ENCODE measurements at places on chromosomes 11 and 22.
A peak's percentile ranks its signal among the peaks of the same experiment; 100 is the strongest.

GRCh38 chr22:48476577-48476976, 1351.1 kb downstream of the BRD1 start:
- DNase-seq, result no peak

- DNase-seq, result no peak
Observed at GRCh38 chr11:118401880-118402590, 629 bp downstream of the ATP5MG start.

GRCh38 chr11:27355575-27356104, 7.4 kb downstream of the CCDC34 start:
- no peak for DNase-seq

- no peak for DNase-seq
Observed at GRCh38 chr22:24437091-24437490, 9.7 kb downstream of the ADORA2A start.

DNA sequence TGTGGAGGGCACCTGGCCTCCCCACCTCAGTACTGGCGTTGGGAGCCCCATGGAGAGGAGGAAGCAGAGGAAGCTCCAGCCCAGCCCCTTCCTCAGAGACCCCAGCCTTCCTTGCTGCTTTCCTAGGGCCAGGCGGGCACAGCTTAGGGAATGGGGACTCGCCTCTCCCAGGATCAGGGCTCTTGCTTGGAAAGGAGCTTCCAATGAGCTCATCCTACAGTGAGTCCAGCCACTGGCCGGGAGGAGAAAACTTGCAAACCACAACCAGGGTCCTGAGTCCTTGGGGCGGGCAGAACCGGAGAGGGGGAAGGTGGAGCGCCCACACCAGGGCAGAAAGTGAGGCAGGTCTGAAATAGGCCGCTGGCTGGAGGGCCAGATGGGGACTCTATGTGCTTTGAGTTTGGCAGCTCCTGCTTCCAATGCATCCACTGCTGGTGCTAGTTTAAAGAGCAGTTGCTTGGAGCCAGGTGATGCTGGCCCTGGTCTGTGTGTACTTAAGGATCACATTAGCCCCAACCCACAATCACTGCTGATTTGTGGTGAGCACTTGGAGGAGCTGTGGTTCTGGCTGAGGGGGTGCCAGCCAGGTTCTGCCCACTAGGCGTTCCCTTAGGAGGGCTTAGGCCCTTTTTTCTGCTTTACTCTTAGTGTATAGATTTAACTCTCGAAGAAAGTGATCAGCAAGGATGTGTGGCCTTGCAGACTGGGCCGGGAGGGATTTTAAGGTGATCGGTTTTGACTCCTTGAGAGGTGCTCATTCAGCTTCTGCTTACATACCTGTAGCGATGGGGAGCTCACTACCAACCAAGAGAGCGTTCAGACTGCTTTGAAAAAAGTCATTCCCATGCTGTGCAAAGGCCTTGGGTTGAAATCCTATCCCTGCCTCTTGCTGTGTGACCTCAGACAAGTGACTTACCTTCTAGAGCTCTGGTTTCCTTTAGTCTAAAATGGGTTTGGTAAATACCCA, 81.9 kb downstream of the TP53I11 start:
- no peak for DNase-seq

- DNase-seq, result no peak
Observed at GRCh38 chr11:26951809-26952515, 42.0 kb upstream of the FIBIN start.

GRCh38 chr11:69386594-69387408, 92.8 kb downstream of the MYEOV start:
- DNase-seq, result no peak

DNA sequence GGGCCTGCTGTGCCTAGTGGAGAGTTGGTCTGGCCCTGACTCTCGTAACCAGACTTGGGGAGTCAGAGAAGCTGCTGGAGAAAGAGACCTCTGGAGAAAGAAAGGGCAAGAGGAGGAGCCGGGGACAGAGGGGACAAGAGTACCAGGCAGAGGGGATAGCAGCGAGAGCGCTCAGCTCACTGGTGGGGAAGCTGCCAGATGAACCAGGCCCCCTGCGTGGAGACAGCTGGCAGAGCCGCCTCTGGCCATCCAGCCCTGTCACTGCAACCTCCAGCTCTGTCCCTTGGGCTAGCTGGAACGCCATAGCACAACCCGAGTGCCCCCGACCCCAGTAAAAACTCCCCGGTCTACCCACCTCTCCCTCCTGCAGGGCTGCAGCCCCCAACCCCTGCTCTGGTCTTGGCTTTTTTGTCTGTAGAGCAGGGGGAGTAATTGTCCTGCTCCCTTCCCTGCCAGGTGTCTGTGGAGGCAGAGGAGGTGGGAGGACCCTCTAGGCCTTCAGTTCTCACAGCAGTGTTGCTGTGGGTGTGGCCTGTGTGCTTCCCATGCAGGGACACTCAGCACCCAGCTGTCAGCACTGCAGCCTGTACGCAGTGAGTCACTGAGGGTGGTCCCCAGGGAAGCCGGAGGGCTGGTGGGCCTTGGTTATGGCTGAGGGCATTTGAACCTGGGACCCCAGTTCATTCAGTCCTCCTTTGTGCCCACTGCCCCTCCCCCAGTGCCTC, 4.8 kb upstream of the SUN2 start:
- no peak for DNase-seq

- DNase-seq, result no peak
Observed at GRCh38 chr11:71137376-71137775, 115.0 kb downstream of the SHANK2 start.

- DNase-seq, result no peak
Observed at GRCh38 chr11:128501008-128501407, 86.3 kb downstream of the ETS1 start.

DNA sequence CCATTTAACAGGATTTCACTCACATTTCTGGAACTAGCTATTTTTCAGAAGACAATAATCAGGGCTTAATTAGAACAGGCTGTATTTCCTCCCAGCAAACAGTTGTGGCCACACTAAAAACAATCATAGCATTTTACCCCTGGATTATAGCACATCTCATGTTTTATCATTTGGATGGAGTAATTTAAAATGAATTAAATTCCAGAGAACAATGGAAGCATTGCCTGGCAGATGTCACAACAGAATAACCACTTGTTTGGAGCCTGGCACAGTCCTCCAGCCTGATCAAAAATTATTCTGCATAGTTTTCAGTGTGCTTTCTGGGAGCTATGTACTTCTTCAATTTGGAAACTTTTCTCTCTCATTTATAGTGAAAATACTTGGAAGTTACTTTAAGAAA, 9.2 kb downstream of the PRSS23 start:
- no peak for DNase-seq

DNA sequence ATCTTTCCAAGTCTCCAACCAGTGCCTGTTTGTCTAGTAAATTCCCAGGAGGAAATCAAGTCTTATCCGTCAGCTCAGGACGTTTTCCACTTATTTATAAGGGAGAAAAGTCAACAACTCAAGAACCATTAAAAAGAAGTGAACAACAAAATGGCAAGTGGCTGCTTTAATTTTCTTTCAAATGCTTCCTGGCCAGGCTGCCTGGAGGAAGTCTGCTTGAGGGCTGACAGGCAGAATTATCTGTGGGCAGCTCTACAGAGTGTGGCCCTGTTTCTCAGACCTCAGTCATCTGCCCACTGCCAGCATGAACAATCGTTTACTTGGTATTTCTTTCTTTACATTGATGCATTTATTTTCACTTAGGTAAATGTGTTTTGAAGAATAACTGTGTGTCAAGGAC, 281.9 kb upstream of the ISX start:
- no peak for DNase-seq

DNA sequence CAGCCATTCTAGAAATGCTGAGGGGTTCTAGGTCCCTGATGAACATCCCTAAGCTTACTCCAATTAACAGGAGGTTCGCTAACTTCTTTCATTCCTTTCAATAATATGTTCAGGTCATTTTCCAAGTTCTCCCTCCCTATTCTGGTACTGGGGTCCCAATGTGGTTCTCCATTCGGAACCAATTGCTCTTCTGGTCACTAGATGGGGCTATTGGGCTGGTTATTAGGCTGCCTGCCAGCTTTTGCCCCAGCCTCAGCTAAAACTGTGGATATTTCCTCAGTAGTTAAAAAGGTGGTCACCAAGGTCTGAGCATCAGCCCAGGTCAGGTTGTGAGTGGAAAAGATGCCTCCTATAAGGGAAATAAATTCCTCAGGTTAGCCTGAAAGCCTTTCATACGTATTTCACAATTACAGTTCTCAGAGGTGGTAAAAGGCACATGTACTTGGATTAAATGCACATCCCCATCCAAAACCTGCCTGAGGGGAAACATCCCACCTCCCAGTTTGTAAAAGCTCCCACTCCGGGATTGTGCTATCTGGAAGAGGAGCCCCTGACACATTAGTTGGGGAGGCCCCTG, 161.1 kb upstream of the CCDC179 start:
- no peak for DNase-seq

DNA sequence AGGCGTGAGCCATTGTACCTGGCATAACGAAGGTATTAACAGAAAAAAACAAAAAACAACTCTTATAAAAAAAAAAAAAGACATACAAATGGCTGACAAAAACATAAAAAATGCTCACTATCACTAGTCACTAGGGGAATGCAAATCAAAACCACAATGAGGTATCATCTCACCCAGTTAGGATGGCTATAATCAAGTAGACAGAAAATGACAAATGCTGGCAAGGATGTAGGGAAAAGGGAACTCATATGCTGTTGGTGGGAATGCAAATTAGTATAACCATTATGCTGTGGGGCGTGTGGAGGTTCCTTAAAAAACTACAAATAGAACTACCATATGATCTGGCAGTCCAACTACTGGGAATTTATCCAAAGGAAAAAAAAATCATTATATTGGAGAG, 17.0 kb downstream of the THY1 start:
- no peak for DNase-seq

DNA sequence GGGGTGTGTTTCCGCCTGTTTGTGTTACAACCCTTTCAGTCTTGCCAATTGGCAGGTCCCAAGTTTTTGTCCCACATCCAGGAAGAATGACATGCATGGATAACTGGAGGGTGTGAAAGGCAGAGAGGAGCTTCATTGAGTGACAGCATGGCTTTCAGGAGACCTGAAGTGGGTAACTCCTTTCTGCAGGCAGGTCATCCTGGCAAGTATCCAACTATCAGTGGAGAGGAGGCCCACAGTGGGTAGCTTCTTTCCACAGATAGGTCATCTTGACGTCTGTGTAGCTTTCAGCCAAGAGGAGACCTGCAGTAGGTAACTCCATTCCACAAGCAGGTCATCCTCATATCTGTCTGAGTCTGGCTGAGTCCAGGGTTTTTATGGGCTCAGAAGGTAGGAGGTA, 1268.8 kb upstream of the CNTN5 start:
- DNase-seq, result no peak

GRCh38 chr11:30786256-30787110, 200.3 kb upstream of the MPPED2 start:
- no peak for DNase-seq

GRCh38 chr22:26979294-26979693, 321.9 kb downstream of the MIAT start:
- no peak for DNase-seq

- peak; percentile 3 for DNase-seq
Observed at GRCh38 chr11:87722756-87723565, 452.3 kb downstream of the RAB38 start.

GRCh38 chr22:20793748-20794649, 20.1 kb downstream of the SERPIND1 start:
- no peak for DNase-seq

DNA sequence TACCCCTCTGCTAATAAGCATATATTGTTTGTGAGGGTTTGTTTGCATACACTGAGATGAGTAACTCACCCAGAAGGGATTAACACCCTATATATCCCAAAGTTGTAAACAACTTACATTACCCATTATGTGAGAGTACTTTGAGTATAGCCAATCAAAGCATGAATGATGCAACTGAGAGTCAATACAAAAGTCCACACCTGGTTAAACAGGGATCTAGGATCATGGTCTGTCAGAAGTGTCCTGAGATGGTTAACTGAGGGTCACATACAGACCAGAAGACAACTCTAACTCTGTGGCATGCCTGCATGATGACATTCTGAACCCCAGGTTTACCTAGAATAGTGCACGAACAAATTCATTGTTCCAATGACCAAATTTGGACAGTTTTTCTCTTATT, 17.4 kb upstream of the OR10A5 start:
- DNase-seq, result no peak

- no peak for DNase-seq
Observed at GRCh38 chr11:111836162-111836561, 35.2 kb downstream of the ALG9 start.

DNA sequence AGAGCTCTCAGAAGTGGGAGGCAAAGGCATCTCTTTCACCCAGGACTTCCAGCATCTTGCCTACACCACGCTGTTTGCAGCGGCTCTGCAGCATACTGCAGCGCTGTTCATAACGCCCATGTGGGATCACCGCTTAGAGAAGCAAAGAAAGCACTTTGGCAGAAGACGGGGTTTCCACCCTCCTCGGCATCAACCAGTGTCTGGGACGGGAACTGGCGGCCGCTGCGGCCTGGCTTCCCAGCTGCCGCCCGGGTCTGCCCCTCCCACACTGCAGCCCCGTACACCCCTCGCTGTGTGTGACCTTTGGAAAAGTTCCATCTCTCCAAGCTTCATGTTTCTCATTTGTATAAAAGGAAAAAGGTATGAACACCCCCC, 545 bp upstream of the TIRAP start:
- peak; percentile 63 for DNase-seq

GRCh38 chr11:72406540-72407527, 27.5 kb downstream of the CLPB start:
- DNase-seq, result no peak

GRCh38 chr11:67489203-67489884, 6.5 kb downstream of the AIP start:
- DNase-seq, result no peak

DNA sequence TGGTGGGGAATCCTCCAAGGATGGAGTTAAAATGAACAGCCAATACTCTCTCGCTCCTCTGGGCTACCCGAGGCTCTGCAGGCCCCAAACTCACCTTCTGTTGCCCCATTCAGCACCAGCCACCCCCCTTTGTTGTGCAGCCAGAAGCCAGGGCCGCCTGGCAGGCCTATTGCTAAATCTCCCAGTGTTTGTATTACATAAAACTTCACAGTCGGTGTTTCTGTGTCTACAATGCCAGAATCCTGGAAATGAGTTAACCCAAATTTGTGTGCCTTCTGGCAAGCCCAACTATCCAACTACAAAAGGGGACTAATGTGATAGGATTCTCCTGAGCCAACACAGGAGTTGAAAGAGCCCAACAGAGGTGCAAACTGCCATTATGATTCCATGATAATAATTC, 9.3 kb downstream of the KCNJ5 start:
- no peak for DNase-seq

DNA sequence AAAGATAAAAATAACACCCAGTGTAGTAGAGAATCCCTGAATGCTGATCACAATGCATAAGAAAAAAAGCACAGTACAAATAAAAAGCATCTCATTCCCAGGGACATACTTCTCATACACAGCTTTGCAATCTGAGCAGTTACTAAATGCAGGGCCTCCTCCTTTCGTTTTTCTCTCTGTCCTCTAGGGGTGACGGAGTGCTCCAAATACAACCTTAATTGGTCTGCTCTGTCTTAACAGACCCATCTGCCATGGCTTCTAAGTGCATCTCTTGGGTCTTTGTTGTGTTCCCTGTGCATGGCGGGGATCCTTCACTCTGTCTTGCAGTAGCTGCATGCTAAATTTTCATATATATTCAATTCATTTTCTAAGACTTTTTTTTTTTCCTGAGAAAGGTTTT, 1114.2 kb upstream of the RAG2 start:
- DNase-seq, result no peak

Measured in heart right ventricle (tissue), 16 donors.